ENCODE measurements at places on chromosomes 12 and 14.

GRCh38 chr12:77578466-77579220, 252.1 kb upstream of the NAV3 start:
- DNase-seq = peak; percentile 69

GRCh38 chr12:28575593-28576205, 385.4 kb downstream of the CCDC91 start:
- DNase-seq = no peak

DNA sequence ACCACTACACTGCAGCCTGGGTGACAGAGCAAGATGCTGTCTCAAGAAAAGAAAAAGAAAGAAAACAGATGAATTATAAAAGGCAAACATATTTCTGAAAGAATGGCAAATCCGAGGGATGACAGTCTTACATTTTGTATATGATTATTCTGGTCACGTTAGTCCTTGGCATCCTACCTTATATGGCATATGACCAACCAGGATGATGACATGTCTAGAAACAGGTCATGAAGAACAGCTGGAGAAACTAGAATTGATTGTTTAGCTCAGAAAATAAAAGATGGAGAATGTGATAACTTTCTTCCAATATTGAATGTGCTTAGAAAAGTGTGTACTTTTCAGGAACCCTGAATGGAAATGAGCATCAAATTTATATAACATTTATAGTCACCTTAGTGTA, 19.2 kb downstream of the SLC2A14 start:
- no peak for DNase-seq

GRCh38 chr12:6768990-6769389, 2.8 kb downstream of the PTMS start:
- DNase-seq = peak; percentile 26

GRCh38 chr12:125402874-125403789, 337.9 kb downstream of the AACS start:
- no peak for DNase-seq

DNA sequence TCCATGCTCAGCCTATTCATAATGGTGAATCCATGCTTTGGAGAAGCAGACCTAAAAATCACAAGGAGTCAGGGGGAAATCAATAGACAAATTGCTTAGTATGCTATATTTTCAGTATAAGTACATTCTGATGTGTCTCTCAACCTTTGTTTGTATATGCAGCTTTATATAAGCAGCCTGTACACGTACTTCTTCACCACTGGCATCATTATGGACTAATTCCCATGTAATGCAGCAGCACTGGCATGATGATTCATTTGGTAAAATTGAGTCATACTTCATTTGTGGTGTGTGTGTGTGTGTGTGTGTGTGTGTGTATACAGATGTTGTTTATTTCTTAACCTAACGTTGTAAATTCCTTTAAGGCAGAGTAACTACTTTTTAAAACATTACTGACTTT, 10.9 kb downstream of the DCP1B start:
- DNase-seq = peak; percentile 93

DNA sequence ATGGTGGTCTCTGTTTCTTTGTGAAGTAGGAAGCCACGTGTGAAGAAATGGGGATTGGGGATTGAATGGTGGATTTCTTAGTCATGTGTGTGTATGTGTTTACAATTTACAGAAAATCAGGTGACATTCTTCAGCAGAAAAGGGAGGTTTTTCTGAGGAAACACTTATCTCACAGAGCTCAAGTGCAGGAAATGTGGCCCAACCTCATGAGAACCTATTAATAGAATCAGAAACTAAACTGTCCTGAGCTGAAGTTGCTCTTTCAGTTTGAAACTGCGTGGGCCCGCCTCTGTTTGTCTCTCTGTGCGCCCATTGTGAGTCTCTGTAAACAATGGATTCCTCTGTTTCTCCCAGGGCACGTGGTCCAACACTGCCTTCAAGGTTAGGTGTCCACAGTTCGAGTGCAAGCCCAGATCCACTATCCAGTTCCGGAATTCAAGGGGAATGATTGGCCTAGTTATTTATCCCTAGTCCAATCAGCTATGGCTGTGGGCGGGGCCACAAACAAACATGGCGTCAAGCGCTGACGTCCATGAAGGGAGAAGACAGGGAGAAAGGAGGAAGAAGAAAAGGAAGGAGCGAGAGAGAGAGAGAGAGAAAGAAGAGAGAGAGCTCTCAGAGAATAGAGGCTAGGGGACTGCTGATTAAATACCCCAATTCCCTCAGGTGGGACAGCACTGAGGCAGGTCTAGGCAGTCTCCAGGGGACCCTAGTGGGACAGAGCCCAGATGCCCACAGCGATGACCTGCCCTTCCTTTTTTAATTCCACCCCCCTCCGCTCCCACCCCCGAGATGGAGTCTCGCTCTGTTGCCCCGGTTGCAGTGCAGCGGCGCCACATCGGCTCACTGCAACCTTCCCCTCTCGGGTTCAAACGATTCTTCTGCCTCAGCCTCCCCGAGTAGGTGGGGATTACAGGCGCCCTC, 31.4 kb upstream of the C12orf76 start:
- no peak for DNase-seq

DNA sequence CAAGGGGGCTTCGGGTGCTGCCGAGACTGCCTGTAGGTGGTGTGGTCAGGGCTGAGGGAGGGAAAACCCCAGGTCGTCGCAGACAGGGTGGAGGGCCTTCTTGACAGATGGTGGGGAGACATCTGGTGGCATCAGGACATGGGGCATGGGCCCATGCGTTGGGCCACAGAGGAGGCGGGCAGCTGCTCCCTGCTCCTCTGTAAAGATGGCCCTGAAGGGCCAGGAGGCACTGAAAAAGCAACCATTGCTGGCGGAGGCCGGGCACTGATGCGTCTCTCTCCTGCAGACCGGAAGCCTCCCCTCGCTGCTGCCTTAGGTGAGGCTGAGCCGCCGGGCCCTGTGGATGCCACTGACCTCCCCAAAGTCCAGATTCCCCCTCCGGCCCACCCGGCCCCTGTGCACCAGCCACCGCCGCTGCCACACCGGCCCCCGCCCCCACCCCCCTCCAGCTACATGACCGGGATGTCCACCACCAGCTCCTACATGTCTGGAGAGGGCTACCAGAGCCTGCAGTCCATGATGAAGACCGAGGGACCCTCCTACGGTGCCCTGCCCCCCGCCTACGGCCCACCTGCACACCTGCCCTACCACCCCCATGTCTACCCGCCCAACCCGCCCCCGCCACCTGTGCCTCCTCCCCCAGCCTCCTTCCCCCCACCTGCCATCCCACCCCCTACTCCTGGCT, 28.8 kb downstream of the CCNK start:
- no peak for DNase-seq

GRCh38 chr12:20624718-20625117, 70.4 kb upstream of the SLCO1C1 start:
- no peak for DNase-seq

- DNase-seq = no peak
These were observed 42.7 kb downstream of the C14orf132 start for GRCh38 chr14:96081767-96082400.

DNA sequence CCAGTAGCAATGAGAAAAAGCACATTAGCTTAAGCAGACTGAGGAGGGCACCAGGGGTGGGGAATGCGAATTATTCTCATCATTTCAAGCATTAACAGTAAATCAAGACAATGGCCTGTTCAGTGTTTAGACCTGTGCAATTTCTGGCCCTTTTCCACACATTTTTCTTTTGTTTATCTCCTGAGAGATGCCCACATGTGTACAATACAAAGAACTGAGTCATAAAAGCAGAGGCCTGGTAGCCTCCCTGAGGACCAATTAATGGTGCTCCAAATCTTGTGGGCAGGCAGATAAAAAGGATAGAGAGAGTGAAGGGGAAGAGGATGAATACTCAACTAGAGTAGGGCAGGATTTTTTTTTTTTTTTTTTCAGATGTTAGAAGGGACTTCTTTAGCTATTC, 480.8 kb downstream of the RERGL start:
- DNase-seq = no peak

GRCh38 chr12:68614105-68614679, 3.5 kb downstream of the RAP1B start:
- no peak for DNase-seq

GRCh38 chr12:111084158-111084557, 163.8 kb upstream of the MYL2 start:
- no peak for DNase-seq
